ENCODE measurements at places on chromosomes 5 and 9.

DNA sequence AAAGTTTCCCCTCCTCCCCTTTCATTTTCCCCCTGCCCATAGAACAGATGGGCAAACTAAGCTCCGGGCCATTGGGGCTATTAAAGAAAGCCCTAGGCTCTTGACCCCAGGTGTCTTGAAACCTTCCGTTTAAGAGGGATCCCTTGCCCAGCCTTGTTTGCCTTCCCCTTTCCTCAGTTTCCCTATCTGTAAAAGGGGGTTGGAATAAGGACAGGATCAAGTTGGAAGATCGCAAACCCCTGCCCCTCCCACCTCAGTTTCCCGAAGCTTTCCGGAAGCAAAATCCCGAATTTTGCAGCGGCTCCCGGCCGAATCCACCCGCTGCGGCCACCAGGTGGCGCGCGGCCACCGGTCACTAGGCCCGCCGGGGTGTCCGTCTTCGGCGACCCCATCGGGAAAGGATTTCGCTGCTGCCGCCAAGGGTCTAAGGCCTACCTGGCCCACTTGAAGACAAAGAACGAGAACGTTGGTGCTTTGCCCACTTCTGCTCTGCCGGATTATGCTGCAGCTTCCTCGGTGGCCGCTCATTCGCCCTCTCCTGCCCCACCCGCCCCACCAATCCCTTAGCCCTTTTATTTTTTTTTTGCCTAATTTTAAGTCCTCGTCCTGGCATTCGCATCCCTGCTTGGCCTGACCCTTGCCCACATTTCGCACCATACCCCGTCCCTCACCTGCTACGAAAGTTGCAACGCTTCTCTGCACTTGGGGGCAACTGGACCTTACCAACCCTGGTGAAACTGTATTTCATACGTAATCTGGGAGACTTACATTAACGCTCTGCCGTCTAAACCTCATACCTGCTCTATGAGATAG lies 962 bp upstream of the NR6A1 start:
- no peaks in the 10 kb centered on the region for H3K36me3 ChIP-seq
- DNase-seq: no peak
- H3K27ac ChIP-seq: peak overlapping the region; percentile 47

GRCh38 chr5:148214665-148215185 lies 11.9 kb downstream of the SPINK6 start:
- no peaks in the 10 kb centered on the region for H3K4me1 ChIP-seq
- no peak overlapping the region for H3K27ac ChIP-seq
- H3K27me3 ChIP-seq: no peaks in the 10 kb centered on the region
- H3K36me3 ChIP-seq: no peaks in the 10 kb centered on the region
- no peak for DNase-seq

DNA sequence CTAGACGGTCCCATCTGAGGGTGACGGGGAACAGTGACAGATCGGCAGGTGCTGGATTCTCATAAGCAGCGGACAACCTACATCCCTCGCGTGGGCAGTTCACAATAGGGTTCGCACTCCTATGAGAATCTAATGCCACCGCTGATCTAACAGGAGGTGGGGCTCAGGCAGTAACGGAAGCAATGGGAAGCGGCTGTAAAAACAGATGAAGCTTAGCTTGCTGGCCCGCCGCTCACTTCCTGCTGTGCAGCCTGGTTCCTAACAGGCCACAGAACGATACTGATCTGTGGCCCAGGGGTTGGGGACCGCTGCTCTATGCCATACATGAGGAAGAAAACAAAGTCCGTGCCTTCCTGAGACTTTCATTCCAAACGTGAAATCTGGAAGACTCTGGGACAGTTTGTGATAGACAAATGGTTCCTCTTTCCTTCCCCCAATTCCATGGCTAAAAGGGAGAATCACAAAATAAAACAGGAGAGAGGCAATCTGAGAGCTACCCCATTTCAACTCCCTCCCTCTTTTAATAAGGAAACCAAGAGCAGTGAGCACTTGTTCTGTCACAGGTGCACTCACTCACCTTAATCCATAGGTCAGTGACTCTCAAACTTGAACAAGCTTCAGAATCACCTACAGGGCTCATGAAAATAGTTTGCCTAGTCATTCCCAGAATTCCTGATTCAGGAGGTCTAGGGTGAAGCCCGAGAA lies 12.1 kb downstream of the PDCL start:
- H3K36me3 ChIP-seq: peaks cover 14% of the 10 kb centered on the region
- no peaks in the 10 kb centered on the region for H3K4me1 ChIP-seq
- H3K27ac ChIP-seq: peak overlapping the region; percentile 27
- no peak overlapping the region for H3K4me3 ChIP-seq
- DNase-seq: peak; percentile 84

DNA sequence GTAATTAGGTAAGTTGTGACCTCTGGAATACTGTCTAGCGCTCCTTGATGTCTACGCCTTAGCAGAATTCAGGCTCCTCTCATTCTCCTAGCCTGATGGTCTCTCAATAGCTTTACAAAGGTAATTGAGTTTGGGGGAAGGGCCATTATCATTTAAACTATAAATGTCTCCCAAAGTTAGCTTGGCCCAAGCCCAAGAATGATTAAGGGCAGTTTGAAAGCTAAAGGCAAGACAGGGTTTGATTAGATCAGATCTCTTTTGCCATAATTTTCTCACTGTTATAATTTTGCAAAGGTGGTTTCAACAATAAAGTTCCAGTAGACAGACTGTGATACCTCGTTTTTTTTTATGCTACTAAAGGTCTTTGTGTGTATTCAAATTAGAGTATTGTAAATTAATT lies 3.7 kb upstream of the SLC30A5 start:
- no peaks in the 10 kb centered on the region for H3K27me3 ChIP-seq
- no peak for DNase-seq
- H3K4me3 ChIP-seq: no peak overlapping the region
- no peak overlapping the region for H3K27ac ChIP-seq
- H3K36me3 ChIP-seq: no peaks in the 10 kb centered on the region

DNA sequence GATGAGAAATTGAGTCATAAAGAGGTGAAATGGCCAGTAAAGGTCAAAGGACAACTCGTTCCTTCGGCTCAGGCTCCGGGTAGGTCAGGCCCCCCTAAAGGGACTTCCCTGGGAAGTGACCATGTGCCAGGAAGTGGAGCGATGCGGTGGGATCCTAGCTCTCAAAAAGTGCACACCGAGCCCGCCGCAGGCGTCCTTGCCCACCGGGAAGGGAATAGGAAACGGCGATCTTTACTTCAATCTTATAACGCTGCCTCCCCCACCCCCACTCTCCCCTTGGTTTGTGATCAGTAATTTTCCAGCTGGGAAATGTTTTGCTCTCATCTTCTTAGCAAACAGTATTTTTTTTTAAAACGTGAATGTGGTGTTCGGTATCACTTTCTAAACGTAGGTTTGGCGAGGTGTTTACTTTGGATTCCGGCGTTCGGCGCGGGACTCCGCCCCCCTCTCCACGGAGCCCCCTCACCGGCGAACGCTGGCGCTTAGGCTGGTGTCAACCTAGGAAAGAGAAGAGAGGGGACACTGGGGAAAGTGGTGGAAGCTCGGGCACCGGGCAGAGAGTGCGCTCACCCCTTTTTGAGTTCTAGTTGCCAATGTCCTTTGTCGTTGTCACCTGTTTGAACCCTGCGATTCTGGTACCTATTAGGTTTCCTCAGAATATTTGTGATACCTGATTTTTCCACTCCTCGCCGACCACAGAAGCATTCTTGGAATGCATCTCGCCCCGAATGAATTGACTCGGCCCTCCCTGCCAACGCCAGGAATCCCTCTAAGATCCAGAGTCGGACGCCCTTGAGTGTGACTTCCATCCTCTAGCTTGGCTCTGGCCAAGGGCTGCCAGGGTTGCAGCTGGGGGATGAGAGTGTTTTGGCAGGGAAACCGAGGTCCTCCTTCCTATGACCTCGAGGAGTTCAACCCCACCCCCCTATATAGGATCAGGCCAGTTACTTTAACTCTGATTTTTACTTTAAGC lies 1.8 kb upstream of the KLF4 start:
- H3K27me3 ChIP-seq: no peaks in the 10 kb centered on the region
- peaks cover 16% of the 10 kb centered on the region for H3K36me3 ChIP-seq
- peaks cover 25% of the 10 kb centered on the region for H3K4me1 ChIP-seq
- H3K27ac ChIP-seq: peak overlapping the region; percentile 96
- DNase-seq: no peak
- H3K4me3 ChIP-seq: peak overlapping the region; percentile 87

DNA sequence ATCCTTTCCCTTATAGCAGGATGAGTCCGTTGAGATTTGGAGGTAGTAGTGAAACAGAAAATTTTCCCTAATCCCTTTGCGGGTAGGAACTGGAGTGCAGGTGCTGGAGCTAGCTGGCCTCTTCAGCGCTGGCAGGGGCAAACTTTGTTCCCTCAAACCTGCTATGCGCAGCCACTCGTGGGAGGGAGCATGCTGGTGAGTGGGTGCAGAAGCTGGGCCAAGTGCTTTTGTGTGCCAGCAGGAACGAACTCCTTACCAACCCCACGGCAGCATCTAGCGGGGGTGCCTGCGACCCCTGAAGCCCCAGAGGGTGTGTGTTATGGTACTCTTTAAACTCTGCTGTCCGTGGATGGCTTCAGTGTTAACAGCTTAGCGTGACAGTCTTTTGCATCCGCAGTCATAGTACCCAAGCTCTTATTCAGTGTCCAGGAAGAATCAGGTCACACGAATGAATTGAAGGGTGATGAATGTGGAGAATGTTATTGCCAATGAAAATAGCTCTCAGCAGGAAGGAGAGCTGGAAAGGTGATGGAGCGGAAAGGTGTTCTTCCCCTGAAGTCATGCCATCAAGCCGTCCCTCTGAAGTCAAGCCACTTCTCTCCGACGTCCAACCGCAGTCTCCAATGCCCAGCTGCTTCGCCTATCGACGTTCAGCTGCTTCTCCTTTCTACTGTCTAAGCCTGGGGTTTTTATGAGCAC lies 1445.1 kb upstream of the CDH9 start:
- H3K27me3 ChIP-seq: no peaks in the 10 kb centered on the region
- H3K36me3 ChIP-seq: no peaks in the 10 kb centered on the region
- no peak overlapping the region for H3K27ac ChIP-seq
- H3K4me1 ChIP-seq: no peaks in the 10 kb centered on the region
- H3K4me3 ChIP-seq: no peak overlapping the region

GRCh38 chr9:33277484-33277883 lies 12.6 kb downstream of the CHMP5 start:
- H3K4me1 ChIP-seq: no peaks in the 10 kb centered on the region
- no peak for DNase-seq
- H3K27me3 ChIP-seq: no peaks in the 10 kb centered on the region
- H3K4me3 ChIP-seq: no peak overlapping the region

All from vagina (tissue), 2 donors.